ELR (cell line): ENCODE measurements at places on chromosomes 7 and 10.

DNA sequence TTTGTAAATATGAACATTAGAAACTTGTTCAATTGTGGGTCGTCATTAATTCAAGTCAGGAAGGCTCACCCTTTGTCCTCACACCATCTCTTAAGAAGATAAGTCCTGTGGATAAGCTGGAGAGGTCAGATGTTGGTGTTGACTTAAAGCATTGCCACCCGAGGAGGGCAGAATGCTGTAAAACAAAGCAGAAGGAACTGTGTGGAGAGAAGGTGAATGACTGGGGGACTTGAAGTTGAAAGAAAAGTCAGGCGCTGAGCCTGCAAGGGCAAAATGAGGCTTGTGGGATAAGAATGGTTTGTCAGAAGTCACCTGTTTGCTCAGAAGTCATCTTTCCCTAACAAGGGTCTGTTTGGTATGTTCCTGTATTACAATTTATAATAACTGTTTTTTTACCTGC, 9.1 kb downstream of the RPA3 start:
- no peak for DNase-seq

GRCh38 chr7:42750172-42750571, 161.7 kb downstream of the C7orf25 start:
- DNase-seq = no peak

- no peak for DNase-seq
These were observed 244.2 kb downstream of the CCDC3 start for GRCh38 chr10:12757351-12757750.

DNA sequence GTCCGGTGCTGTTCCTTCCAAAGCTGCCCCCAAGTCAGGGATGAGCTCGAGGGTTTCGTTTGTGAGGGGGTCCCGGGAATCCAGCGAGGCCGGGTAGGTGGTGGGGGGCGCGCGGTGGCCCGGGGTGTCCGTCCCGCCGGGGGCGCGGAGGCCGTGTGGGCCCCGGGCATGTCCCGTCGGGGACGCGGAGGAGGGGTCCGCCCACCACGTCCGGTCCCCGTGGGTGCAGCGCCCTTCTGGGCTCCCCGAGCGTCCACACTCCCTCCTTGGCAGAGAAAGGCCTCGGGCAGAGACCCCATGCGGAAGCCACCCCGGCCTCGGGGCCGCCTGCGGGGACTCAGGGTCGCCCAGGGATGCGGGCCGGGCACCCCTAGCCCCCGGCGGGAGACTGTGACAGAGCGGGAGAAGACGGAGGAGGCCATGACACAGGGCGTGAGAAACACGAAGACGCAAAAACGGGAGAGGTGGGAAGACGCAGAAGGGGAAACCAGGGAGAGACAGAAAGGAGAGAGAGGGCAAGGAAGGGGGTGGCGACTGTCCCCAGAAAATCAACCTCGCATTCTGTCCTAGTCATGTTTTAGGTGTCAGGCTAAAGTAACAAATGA, 640 bp upstream of the ZNF425 start:
- DNase-seq = peak; percentile 64

GRCh38 chr7:51240868-51241267, 75.7 kb downstream of the COBL start:
- DNase-seq = no peak

DNA sequence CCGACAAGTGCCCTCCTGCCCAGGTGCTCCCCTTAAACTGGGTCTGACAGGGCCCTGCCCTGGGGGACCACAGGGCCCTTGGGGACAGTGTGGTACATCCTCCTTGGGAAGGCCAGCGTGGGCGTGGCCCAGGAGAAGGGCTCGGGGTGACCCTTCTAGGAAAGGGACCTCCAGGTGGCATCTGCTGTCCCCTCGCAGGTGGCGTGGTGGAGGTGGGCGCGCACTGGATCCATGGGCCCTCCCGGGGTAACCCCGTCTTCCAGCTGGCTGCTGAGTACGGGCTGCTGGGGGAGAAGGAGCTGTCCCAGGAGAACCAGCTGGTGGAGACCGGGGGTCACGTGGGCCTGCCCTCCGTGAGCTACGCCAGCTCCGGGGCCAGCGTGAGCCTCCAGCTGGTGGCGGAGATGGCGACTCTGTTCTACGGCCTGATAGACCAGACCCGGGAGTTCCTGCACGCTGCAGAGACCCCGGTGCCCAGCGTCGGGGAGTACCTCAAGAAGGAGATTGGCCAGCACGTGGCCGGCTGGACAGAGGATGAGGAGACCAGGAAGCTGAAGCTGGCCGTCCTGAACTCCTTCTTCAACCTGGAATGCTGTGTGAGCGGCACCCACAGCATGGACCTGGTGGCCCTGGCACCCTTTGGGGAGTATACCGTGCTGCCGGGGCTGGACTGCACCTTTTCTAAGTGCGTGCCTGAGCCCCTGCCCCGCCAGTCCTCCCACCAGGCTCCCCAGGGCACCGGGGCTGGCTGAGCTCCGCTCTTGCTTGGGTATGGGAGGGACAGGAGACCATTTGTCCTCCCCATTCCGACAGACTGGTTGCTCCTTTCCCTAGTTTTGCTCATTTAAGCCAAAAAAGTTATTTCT, 972 bp downstream of the PAOX start:
- DNase-seq = no peak

- no peak for DNase-seq
These were observed 73.6 kb downstream of the ATXN7L1 start for GRCh38 chr7:105802604-105803428.

GRCh38 chr10:13984647-13985155, 346.0 kb downstream of the FRMD4A start:
- DNase-seq = peak; percentile 99

DNA sequence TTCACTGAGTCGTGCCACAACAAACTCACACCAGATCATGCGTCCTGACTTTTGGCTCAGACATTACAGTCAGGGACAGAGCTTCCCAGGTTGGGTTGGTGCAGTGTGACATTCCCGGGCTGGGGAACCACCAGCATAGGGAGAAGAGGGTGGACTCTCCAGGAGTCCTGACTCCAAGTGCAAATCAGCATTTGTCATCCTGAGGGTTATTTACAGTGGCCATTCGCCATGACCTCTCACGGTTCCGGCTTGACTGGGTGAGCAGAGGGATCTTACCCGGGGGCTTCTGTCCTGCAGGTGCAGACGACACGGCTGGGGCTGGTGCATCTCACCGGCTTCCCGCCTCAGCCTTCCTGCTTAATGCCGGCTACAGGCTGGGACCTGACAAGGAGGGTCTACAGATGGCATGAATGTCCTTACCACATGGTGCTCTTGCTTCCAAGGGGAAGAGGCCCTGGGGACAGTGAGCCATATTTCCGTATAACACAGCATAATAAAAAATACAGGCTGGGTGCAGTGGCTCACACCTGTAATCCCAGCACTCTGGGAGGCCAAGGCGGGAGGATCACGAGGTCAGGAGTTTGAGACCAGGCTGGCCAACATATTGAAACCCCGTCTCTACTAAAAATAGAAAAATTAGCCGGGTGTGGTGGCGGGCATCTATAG, 12.5 kb upstream of the INTS1 start:
- DNase-seq = no peak

DNA sequence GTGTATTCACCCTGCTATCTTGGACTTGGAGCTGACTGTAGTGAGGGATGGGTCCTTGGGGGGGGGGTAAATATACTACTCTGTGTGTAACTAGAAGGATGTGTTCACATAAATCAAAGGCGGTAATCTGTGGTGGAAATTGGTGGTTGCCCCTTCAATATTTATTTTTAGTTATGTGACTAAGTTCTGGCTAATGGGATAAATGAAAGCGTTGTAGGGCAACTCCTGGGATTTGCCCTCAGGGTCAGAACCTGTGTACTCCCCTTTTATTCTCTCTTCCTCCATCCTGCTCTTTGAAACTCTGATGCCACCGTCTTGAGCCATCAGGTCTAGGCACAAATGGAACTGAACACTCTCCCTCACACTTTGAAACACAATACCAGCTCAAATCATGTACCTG, 24.3 kb upstream of the ST7 start:
- peak; percentile 36 for DNase-seq

- peak; percentile 58 for DNase-seq
These were observed 1277.1 kb downstream of the GATA3 start for GRCh38 chr10:9331583-9332008.

- DNase-seq = no peak
These were observed 116.0 kb upstream of the ANKRD1 start for GRCh38 chr10:91036807-91037411.

DNA sequence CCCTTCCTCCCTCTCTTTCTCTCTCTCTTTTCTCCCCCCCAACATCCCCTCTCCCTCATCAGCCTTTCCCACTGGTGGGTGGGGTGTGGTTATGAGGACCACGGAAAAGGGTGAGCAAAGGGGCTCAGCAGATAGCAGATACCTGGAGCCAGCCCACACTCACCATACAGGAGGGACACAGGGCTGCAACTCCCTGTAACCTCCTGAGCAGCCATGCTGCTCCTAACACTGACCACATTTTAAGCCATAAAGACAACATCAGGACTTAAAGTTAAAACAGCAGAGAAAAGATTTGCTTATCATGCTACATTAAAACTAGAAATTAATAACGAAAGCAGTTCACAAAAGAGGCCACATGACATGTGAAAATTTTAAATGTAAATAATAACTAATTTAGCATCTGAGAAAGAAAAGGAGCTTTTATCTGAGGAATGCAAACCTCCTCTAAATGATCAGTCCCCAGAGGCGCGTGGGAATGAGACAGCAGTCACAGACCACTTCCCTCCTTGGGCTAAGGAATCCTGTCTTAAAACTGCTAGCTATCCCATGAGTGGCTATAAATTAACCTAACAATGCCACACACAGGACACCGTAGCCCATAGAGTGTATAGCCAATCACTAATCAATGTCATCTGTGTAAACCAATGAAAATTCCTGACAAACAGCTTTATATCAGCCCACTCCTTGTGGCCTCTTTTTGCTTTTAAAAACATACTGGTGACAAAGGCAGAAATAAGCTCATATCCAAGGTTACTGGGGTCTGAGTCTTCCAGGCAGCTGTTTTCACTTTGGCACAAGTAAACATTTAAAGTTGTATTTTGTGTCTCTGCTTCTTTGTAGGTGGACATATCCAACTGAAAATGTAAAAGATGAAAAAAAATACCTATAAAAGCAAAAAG, 33.3 kb downstream of the PKD1L1 start:
- peak; percentile 6 for DNase-seq

DNA sequence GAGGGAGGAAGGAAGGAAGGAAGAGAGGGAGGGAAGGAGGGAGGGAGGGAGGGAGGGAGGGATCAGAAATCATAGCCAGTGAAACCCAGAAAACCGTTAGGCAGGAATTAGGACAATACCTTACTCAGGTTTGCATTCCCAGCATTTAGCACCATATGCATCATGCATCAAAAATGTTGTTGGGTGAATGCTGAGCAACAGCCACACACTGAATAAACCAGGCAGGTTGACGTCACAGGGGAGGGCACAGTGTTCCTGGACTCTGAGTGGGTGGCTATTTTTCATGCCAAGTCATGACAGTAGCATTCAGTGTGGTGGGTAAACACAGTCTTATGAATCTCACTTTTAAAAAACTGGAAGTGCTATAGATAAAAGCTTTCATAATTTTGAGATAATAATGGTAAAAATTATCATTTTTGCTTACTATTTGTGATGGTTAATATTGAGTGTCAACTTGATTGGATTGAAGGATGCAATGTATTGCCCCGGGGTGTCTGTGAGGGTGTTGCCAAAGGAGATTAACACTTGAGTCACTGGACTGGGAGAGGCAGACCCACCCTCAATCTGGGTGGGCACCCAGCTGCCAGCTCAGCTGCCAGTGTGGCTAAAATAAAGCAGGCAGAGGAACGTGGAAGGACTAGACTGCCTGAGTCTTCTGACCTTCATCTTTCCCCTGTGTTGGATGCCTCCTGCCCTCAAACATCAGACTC, 199.1 kb upstream of the PRKCQ start:
- peak; percentile 99 for DNase-seq

DNA sequence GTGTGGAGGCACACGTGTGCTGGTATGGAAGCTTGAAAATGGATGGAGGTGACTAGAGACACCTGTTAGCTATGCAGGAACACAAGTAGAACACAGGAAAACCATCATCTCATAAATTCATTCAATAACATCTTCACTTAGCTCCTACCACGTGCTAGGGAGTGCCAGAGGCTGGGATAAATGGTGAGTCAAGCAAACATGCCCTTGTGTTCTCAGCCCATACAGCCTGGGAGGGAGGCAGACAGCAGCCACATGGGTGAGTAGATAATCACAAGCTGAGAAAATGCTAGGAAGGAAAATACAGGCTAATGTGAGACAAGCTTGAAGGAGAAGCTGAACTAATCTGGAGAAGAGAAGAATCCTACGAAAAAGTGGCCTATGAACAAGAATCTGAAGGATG, 468.0 kb upstream of the ZMIZ1 start:
- no peak for DNase-seq

DNA sequence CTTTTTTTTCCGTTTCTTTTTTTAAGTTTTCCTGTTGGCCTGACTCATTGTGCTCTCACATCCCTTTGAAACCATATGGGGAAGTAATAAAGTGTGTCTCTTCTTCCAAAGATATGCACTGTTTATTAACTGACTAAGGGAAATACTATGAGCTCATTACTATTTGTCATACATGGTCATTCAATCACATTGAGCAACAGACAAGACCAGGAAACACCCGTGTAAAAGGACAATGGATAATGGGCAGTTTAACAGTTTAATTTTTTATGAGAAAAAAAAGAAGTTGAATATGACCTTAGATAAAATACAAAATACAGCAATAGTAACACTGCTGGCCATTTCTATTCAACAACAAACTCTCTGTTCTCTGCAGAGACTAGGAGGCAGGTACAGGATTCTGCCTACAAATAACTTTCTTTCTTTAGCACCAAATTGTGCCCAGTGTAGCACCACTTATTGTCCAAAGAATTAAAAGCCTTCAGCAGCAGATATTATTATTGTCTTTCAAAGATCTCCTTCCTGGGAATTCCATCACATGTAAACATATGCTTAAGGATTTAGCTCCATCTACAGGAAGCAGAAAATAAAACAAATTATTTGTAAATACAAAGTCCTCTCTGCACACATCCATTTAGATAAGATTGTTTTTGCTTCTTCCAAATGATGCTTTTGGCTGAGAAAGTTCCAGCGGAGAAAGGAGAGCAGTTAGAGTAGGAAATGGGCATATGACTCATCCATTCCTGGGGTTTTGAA, 55.0 kb upstream of the AKR1E2 start:
- DNase-seq = peak; percentile 99

DNA sequence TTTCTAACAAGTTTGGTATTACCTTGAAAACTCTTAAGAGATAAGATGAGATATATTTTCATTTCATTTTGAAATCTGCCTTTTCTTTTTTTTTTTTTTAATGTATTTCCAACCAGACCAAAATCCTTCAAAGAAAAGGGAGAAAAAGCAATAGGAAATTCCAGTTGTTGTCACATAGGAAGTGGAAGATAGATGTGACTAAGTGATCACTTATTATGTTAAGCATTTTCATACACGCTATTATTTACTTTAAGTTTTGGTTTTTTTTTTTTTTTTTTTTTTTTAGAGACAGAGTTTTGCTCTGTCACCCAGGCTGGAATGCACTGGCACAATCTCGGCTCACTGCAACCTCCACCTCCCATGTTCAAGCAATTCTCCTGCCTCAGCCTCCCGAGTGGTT, 197.2 kb upstream of the FRMD4A start:
- DNase-seq = peak; percentile 60

DNA sequence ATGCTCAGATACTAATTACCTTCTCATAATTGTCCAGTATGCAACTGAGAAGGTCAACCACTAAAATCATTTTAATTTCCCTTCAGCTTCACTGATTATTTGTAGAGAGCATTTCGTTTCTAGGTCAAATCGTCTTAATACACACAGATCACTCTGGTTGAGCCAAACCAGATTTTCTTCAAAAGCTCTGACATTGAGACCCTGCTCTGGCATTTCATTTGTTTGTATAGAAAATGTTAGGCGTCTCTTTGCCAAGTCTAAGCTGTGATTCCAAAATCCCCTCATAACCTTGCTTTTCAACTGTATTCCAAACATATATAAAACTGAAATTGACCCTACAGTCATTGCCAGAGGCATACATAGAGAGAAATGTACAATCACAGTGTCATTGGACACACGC, 520.0 kb downstream of the CNTNAP2 start:
- no peak for DNase-seq
